ENCODE measurements at places on chromosomes 7 and 10.

GRCh38 chr7:28900311-28900710, 57.8 kb downstream of the TRIL start:
- DNase-seq = no peak

DNA sequence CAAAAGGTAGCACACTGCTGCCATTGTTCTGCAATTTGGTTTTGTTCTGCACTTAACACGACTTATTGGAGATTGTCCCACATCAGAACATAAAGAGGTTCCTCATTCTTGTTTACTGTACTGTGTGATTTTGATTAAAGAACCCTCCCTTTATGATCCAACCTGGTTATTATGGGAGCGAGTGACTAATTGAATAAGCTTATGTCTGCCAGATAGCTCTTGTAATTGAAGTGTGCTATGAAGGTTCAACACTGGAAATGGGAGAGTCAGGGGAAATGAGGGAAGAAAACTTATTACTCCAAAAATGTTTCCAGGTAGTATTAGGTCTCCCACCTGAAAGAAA, 33.9 kb downstream of the CASP7 start:
- DNase-seq = no peak

- DNase-seq = no peak
Measured at GRCh38 chr7:2862831-2863361, 18.8 kb upstream of the GNA12 start.

DNA sequence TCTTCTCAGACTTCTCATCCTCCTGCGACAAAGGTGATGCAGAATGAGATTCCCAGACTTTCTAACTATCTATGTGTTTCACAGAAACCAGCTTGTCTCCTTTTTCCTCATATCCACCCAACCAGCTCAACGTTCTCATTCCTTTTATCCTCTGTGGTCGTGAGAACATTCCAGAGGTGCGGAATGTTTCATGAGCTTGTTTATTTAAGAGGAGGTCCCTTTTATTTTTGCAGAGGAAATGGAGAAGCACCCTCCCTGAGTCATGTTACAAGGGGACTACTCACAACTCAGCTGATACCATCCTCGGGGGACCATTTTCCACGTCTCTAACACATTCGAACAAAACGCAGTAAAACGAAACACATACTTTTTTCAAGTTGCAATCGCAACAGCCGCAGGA, 93.2 kb downstream of the ZRANB1 start:
- no peak for DNase-seq

DNA sequence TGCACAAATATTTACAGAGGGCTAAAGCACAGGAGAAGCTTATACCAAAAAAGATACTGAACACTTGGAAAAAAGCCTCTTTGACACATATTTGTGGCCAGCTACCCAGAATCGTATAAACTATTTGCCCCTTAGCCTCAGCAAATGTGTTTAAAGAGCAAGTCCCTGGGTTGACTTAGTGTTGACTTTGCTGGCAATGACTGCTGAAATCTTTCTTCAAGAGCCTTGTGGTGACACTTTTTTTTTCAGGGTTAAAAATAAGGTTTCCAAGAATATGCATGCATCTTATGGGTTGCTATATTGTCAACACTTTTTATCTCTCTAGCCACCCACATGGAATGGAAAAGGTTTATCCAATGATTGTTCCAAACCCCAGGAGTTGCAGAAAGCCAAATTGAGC, 14.9 kb upstream of the PLEKHS1 start:
- no peak for DNase-seq

- DNase-seq = no peak
Measured at GRCh38 chr7:4207011-4207410, 475.1 kb upstream of the FOXK1 start.

GRCh38 chr10:124477614-124478363, 16.2 kb downstream of the LHPP start:
- no peak for DNase-seq

DNA sequence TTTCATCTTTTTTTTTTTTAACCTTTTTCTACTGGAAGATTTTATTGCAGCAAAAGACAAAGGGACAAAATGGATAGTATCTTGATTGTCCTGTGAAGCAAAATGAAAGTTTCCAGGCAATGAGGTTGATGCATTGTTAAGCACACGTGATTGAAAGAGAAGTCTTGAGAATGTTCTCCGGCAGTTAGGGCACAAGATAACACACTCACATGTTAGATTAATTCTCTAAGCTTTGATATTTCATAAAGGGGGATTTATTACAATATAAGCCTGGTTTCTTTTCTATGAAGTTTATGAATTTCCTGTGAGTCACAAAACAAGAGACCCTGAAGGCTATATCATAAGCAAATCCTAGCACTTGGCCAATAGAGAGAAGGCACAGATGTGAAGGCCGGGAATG, 93.4 kb upstream of the ARMC3 start:
- DNase-seq = no peak

DNA sequence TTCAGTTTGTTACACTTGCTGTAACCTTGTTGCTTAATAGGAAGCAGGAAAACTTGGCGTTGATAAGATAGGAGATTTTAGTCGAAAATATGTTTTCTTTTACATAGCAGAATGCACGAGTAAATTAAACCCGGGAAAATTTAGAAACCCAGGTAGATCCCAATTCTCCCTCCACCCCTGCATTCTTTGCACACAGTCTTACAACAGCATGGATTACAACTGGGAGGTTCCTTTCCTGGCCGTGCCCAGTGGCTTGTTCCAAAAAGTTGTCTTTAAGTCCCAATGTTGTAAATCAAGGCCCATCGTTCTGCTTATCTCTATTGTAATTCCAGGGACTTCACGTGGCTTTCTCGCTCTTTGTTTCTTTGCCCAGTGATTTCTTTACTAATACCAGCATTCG, 1.1 kb upstream of the DPY19L1 start:
- no peak for DNase-seq

- DNase-seq = no peak
Measured at GRCh38 chr10:44862924-44863323, 48.2 kb upstream of the TMEM72 start.

- DNase-seq = no peak
Measured at GRCh38 chr7:158824028-158824427, 5.3 kb downstream of the ESYT2 start.

- no peak for DNase-seq
Measured at GRCh38 chr7:8258166-8258565, 3.8 kb downstream of the ICA1 start.

DNA sequence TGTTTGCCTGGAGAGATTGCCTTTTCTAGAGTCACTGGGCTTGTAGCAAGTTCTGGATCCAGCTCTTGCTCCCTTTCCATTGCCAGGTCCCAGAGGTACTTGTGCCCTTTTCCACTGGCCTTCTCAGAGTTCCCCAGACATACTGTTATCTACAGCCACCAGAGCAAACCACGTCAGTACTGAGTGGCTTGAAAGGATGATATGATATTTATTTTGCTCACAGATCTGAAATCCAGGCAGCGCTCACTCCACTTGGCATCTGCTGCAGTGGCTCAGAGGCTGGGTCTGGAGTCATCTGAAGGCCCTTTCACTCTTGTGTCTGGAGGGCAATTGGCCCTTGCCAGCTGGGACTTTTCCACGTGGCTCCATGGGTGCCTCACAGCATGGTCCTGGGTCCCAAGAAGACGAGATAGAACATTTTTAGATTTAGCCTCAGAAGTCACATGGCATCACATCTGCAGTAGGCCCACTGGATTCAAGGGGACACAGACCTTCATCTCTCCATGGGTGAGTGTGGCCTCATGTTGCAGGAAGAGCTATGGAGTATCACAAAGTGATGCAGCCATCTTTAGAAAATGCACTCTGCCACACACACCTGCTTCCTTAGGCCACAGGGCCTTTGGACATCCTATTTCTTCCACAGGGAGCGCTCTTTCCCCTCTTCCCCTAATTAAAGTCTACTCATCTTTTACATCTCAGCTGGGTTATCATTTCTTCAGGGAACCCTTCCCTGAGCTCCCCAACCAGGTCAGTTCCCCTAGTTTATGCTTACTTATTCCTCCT, 22.9 kb upstream of the TCF7L2 start:
- DNase-seq = no peak

- DNase-seq = no peak
Measured at GRCh38 chr10:72418679-72419078, 64.0 kb upstream of the DNAJB12 start.

DNA sequence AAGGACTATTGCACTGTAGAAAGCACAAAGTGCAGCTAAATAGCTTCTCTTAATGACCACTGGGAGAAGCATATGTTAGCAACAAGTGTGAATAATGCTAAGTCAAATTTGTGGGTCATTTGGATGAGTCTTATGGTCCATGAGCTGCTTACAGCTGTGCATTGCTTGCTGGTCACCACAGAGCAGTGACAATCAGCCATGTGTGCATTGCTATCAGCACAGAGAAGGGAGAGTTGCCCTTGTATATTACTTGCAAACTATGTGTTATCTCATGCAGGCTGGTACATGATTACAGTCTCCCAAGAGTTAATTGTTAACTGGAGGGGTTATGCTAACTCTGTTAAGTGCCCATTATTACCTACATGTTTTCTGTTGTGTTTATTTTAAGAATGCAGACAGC, 25.7 kb downstream of the MRPS33 start:
- no peak for DNase-seq

GRCh38 chr10:44891721-44892120, 19.4 kb upstream of the TMEM72 start:
- DNase-seq = no peak

GRCh38 chr7:52944921-52945320, 90.5 kb upstream of the POM121L12 start:
- DNase-seq = no peak

GRCh38 chr7:66576646-66577045, 52.0 kb upstream of the KCTD7 start:
- DNase-seq = no peak

DNA sequence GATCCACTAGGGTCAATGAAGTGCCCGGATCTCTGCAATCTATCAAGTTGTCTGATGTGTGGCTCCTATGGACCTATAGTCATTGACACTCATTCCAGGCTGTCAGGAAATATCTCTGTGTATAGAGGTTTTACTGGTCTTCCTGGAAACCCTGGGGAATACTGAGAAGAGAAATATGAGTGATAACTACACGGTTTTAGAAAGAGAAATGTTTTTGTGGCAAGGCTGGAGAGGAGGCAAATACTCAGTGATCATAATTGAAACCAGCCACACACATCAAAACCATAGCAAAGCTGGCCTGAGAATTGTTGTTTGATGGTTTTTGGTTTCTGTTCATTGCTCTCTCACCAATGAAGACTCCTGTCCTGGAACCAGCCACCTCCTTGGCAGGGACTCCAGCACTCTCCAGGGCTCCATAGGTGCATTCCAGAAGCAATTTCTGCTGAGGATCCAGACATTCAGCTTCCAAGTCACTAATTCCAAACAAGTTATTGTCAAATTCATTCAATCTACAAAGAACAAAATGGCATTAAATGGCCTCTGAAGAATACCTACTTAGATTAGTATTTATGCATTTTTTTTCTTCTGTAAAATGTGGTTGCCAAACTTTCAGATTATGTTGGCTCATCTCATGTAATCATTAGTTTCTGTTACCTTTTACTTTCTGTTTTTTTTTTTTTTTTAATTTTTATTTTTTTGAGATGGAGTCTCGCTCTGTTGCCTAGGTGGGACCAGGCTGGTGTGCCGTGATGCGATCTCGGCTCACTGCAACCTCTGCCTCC, 108.6 kb upstream of the ABI1 start:
- no peak for DNase-seq

DNA sequence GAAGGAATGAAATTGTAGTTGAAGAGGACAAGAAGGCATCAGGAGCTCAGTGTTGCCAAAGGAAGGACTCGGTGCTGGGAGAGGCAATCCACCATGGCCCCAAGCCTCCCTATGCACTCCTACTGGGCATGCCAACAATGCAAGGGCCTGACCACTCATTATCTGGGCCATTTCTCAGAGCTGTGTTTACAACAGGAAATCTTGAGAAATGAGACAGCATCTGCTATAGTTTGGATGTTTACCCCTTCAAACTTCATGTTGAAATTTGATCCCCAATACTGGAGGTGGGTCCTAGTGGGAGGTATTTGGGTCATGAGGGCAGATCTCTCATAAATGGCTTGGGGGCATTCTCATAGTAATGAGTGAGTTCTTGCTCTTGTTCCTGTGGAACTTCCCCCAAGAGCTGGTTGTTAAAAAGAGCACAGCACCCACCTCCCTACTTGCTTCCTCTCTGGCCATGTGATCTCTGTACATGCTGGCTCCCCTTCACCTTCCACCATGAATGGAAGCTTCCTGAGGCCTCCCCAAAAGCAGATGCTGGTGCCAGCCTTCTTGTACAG, 50.8 kb upstream of the AOAH start:
- no peak for DNase-seq

DNA sequence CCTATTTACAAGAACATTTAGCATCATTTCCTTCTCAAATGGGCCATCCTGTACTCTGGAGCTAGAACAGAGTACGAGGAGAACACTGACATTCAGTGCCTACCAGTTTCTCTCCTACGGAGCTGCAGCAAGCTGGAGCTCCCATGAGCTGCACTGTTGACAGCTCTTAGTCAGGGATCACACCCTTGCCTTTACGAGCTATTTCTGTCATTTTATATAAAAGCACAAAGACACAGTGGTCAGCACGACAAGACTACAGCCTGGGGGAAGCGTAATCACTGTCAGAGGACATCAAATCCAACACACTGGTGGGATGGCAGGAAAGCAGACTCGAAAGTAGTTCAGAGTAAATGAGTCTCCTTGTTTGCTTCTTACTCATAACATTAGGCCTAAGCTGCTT, 2.7 kb downstream of the CDCA7L start:
- DNase-seq = no peak

- no peak for DNase-seq
Measured at GRCh38 chr10:12681252-12681651, 320.3 kb downstream of the CCDC3 start.

GRCh38 chr7:137934941-137935883, 66.7 kb downstream of the CREB3L2 start:
- DNase-seq = no peak

DNA sequence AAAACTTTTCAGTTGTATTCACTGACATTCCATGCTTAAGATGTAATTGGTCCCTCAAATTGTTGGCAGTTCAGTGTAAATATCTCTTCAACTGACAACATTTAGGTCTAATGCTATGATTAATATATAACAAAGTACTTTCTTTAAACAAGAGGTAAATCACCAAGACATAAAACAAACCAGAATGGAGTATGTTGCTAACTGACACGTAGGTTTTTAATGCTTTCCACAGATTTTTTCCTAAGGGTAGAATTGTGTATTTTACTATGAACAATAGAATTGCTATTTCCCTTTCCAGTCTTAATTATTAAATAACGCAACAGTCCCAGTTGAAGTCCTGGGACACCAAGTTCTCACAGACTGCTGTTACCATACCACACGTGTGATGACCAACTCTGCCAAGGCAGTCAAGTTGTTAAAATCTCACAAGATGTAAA, 4.1 kb downstream of the JCAD start:
- DNase-seq = no peak

DNA sequence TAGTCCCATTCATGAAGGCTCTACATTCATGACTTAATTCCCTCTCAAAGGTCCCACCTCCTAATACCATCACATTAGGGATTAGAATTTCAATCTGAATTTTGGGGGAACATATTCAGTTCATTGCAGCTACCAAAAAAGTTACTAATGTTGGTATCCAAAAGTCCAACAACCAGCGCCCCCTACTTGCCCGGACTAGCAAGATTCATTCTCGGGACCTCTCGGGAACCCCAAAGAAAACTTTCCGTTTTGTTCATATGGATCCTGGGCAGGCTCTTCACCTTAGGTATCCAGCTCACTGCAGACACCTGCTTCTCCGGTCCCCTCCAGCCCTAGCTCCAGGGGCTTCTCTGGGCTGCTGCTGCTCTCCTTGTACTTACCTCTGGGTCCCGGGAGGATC, 8.9 kb upstream of the GRK5 start:
- no peak for DNase-seq

GRCh38 chr10:59077855-59078254, 98.6 kb upstream of the PHYHIPL start:
- no peak for DNase-seq

- DNase-seq = no peak
Measured at GRCh38 chr7:38428041-38428440, 154.6 kb upstream of the TARP start.

Measured in stimulated activated CD4-positive, alpha-beta T cell treated with anti-CD3 and anti-CD28 coated beads, Interleukin-1b, Interleukin-23, amount 100 ng/mL, for 1 hour (primary cell).